GM06990 (cell line): ENCODE measurements at places on chromosomes 1 and 21.

DNA sequence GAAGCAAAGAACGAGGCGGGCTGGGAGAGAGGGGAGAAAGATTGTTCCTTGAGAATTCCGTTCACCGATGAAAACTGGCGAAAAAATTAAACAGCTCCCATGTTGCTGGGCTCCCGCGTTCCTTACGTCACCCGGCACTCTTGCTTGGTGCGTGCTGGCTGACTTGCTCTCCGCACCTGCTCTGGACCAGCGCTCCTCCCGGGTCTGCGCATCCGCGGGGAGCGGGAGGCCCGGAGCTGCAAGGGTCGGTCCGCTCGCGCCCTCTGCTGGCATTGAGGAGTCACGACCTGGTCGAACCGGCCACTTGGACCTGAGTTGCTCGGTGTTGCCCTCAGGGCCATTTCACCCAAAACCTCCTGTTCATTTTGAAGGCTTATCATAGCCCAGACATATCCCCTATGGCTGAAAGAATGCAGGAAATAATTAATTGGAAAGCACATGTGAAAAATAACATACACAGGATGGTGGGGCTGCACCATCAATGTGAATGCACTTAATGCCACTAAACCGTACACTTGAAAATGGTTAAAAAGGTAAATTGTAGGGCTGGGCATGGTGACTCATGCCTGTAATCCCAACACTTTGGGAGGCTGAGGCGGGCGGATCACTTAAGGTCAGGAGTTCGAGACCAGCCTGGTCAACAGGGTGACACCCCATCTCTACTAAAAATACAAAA is 98.9 kb upstream of the BACE2 start:
- DNase-seq, result peak; percentile 14

GRCh38 chr1:207404849-207405525 is 49.1 kb upstream of the CR2 start:
- no peak for DNase-seq

- peak; percentile 99 for DNase-seq
Observed at GRCh38 chr1:16904560-16905109, 8.9 kb downstream of the RNU1-2 start.

DNA sequence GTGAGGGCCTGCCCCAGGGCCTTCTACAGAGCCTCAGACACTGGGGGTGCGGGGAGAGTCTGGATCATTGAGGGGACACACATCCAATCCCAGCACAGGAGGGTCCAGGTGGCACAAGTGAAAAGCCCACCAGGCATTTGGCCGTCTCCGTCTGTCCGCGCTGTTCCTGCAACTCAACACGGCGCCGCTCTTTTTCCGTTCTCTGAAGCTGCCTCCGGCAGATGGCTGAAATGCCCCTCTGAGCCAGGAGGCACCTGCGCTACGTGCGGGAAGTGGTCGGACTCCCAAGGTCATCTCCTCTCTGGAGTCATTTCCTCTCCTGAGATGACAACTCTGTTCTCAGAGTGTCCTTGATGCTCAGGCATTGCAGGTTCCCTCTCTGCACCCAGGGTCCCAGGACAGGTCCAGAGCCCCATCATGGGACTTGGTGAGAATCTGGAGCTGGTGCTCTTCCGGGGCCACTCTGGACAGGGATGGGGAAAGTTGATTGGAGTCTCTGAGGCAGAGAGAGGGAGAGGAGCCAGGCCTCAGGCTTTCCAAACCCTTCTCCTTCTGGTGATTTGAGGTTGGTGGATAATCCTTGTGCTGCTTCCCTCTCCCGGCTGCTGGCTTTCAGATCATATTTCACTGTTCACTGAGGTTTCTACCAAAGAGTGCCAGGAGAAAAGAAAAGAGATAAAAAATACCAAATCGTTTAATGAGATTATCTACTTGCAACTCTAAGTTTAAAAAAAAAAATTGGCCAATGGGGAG is 14.0 kb upstream of the MIXL1 start:
- DNase-seq, result no peak

GRCh38 chr1:87264976-87265375 is 63.7 kb upstream of the LMO4 start:
- DNase-seq, result no peak

GRCh38 chr1:25028907-25029599 is 99.0 kb upstream of the RUNX3 start:
- peak; percentile 67 for DNase-seq

GRCh38 chr1:4025752-4026151 is 125.7 kb upstream of the C1orf174 start:
- DNase-seq, result no peak

GRCh38 chr1:186188736-186189135 is 186.3 kb downstream of the TPR start:
- DNase-seq, result no peak

DNA sequence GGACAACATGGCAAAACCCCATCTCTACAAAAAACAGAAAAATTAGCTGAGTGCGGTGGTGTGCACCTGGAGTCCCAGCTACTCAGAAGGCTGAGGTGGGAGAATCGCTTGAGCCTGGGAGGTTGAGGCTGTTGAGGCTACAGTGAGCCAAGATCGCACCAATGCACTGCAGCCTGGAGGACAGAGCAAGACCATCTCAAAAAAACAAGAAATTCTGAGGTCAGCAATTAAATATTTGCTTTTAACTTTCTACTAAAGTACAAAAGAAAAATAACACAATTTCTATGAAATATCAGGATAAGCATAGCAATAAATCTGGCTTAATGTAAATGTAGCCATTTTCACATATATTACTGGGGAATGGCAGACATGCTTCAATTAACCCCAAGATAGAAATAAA is 9.9 kb downstream of the PPP1R15B start:
- no peak for DNase-seq

- DNase-seq, result peak; percentile 42
Observed at GRCh38 chr1:181936269-181936668, 125.2 kb downstream of the ZNF648 start.

- DNase-seq, result no peak
Observed at GRCh38 chr1:79575424-79575823, 568.9 kb upstream of the ADGRL4 start.

DNA sequence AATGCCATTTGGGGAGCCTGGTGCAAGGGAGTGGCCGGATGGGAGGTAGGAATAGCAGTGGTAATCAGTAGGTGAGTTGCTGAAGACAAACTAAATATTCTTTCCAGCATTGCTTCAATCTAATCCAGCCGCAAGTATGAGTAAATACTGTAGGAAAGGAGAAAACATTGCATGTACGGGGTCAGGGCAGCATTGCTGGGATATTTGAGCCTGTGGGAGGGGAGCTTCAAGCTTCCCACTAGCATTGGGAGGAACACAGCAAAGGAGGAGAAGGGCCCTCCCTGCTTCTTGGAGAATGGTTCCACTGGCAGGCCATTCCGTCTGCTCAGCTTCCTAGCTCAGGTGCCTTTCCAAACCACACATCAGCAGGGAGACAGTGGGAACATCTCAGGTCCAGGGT is 15.2 kb downstream of the CAPN2 start:
- no peak for DNase-seq

DNA sequence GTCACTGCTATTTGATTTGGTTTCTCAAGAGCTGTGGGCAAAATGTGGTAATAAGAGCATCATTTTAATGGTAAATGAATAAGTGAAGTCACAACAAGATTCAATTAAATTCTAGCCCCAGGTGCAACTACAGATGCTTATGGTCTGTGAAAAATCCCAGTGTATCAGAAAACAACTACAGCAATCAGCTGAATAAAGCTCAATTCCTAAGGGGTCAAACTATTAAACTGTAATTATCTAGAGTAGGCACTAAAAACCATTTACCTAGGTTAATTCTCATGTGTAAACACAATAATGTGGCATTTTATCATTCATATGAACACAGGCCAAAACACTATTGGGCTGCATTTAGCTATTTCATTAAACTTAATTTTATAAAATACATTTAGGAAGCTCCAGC is 9.6 kb downstream of the TARBP1 start:
- DNase-seq, result no peak

- no peak for DNase-seq
Observed at GRCh38 chr1:119542492-119542946, 35.5 kb downstream of the HSD3B1 start.

DNA sequence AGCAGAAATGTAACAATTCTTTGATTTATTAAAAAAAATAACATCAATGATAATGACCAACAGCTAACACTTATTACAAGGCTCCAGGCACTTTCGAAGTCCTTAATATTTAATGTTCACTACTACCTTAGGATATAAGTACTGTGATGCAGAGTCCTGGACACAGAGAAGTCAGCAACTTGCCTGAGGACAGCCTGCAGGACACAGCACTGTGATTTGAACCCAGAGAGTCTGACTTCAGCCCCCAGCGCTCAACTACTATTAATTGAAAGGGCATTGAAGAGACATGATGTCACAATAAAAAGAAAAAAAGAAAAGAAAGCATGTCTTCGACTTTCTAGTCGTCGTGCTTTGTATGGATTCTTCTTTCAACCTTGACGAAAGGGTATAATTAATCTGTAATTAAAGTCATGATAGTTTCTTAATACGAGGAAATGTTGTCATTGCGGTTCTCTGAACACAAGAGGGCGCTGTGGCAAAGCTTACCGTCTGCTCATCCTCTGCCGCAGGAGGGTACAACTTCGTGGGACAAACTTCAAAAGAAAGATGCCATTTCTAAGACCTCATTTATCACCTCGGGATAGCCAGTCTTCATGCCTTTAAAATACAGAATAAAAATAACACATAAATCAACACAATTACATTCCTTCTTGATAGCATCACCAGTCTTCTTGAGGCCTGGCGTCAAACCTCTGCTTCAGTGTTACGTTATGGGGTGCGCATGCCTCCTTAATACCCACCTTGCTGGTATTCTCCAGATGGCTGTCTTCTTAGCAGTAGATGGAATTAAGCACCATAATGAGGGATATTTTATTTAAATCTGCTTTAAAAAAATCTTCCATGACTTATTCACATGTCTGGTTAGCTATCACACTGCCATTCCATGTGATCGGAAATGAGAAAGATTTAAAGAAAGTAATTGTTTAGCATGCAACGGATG is 240.1 kb downstream of the DISC1 start:
- no peak for DNase-seq

- DNase-seq, result no peak
Observed at GRCh38 chr1:19034721-19035120, 78.2 kb upstream of the IFFO2 start.

DNA sequence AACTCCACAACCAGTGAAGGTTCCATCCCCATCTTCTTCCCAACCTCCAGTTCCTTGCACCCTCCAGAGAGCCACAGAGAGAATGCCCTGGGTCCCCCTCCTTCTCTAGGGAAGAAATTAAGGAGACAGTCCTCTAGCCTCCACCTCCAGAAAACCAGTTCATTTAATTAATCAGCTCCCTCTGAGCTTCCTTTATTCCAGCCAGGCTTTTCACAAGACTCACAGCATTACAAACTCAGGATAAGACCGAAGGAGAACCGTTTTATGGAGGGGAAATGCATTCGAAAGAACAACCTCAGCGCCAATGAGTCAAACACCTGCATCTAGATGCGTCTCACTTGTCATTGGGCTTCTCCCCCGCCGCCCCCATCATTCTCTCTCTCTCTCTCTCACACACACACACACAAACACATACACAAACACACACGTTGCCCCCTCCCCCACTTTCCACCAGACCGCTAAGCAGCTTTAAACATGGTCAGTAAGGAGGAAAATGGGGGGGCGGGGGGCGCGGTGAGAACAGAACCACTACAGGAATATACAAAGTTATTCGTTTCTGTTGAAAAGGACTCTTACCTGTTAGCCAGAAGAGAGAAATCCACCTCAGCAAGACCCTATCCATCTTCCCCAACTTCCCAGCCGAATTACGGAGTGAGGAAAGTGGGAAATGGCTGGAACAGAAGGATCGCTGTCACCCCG is 544 bp downstream of the ILDR2 start:
- no peak for DNase-seq

DNA sequence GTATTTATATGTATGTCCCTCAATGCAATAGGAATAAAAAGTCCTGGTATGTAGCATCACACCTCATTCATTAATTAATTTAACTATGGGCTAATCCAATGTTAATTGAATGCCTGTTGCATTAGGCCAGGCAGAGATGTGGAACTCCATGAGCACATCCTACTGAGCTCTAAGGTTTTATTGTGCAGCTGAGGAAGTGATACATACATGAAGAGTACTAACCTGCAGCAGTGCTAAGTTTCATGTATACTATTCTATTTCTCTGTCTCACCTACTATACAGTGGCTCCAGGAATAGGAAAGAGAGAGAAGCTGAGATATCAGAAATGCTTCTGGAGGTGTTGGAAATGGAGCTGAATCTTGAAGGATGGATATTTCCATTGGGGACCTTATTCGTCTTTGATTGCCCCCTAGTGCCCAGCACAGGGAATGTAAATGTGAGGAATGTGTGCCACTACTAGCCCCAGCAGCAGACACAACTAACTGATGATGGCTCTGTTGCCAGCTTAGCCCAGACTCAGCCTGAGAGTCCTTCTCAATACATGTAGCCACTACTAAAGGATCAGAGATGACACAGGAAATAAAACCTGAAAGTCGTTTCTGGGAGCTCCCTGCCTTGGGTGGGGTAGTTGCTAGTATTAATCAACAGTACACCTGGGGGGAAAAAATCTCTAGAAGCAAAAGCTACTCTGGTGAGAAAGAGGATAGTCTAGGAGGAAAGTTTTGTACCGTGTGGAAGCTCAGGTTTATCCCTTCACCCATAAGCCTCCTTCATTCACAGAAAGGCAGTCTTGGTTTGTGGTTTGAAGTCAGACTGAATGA is 173.3 kb upstream of the FOXD3 start:
- DNase-seq, result no peak

- DNase-seq, result no peak
Observed at GRCh38 chr1:96968541-96968940, 247.0 kb downstream of the PTBP2 start.

GRCh38 chr1:87174724-87175245 is 153.9 kb upstream of the LMO4 start:
- no peak for DNase-seq

- no peak for DNase-seq
Observed at GRCh38 chr1:169060043-169060722, 46.3 kb upstream of the ATP1B1 start.

DNA sequence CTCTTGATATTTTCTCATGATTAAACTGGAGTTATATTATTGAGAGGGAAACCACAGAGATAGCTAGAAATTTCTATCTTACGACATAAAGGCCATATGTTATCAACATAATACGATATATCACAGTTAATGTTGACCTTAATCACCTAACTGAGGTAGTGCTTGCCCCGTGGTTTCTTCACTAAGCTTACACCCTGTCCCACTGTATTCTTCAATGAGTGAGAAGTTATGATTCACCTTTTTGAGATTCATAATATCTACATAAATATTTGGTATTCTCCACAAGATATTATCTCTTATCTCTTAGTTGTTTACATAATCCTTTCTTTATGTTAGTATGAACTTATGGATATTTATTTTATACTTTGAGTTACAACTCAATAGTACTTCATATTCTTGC is 1714.1 kb downstream of the BRINP3 start:
- DNase-seq, result no peak

- DNase-seq, result no peak
Observed at GRCh38 chr1:7371926-7372325, 399.2 kb upstream of the VAMP3 start.

- no peak for DNase-seq
Observed at GRCh38 chr1:85554630-85555327, 25.8 kb upstream of the CCN1 start.

DNA sequence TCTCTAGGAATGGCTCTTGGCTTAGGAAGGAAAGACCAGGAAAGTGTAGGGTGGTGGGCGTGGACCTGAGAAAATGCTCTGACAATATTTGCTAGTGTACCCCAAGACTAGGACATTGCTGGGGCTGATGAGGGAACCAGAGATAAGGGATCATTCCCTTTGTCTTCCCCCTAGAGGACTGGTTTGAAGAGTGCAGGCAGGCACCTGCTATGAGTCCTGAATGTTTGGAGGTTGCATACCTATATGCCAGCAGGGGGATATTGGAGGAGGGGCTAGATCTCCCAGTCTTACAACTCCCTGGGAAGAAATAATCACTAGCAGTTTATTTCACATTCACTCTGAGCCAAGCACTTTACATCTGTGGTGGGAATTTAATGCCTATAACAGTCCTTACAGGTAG is 6.0 kb upstream of the BCL10 start:
- no peak for DNase-seq
